ENCODE measurements at places on chromosomes 3 and 15.
A peak's percentile ranks its signal among the peaks of the same experiment; 100 is the strongest.

- no peak for DNase-seq
Measured at GRCh38 chr3:66489581-66489980, 11.2 kb downstream of the LRIG1 start.

GRCh38 chr15:47384341-47384740 lies 333.0 kb upstream of the SEMA6D start:
- DNase-seq = peak; percentile 91

GRCh38 chr3:195093731-195094130 lies 177.2 kb downstream of the XXYLT1 start:
- DNase-seq = no peak

DNA sequence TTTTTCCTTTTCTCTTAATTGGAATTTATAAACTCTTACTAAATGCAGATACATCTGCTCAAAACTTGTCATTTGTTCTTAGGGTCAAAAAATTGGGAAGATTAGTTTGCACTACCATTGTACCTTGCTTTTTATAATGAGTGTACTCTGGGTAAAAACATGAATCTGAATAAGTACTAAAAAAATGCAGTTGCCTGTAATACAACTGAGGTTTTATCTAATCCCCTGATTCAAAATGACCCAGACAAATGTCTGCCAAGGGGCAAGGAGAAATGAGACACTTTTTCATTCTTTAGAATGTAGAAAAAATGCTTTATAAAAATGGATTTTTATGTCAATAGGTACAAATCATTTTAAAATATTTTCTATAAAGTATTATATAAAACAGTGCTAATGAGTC lies 42.4 kb downstream of the RASA2 start:
- DNase-seq = no peak

DNA sequence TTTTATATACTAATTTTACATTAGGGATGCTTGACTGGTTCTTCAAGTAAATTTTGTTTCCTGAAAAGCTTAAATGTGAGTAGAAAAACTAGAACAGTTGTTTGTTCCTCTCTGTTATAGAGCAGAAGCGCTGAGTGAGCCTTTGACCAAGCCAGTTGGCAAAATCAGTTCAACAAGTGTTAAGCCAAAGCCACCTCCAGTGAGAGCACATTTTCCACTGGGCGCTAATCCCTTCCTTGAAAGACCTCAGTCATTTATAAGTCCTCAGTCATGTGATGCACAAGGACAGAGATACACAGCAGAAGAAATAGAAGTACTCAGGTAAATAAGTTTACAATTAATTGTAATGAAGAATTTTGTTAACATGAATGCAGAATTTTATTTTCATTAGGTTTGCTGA lies 14.6 kb downstream of the CAPN7 start:
- DNase-seq = no peak
